ENCODE measurements at places on chromosomes 2 and 18.

DNA sequence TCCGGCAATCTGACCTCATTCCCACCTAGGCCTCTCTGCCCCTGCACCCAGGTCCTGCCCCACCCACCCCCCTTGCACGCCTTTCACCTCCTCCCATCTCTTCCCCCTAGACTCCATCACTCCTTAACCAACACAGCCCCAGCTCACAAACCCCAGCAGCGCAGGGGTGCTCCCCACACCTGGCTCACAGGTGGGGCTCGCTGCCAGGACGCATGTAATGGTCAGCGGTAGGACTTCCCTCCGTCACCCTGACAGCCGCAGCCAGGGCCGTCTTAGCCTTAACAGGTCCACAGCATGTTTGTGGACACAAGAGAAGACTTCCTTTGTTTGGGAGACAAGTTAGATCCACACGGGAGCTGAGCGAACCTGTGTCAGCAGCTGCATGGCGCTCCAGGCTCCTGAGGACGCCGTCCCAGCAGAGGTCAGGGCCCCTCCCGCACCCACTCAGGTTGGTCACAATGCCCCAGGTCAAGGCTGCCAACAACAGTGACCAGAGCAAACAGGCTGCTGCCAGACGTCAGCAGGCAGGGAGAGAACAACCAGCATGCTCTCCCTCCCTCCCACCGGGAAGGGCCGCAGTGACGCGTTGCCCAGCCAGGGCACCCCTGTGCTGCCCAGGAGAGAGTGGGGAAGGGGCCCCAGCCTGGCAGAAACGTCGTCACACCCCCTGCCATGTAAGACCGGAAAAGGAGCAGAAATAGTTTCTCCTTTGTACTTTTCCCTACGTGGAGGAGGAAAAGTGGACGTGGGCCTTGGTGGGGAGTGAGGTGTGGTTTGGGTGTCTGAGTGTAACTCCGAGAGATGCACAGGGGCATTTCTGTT lies 68.0 kb downstream of the PXDN start:
- no peaks in the 10 kb centered on the region for H3K27me3 ChIP-seq
- H3K27ac ChIP-seq = no peak overlapping the region

- no peak for DNase-seq
- H3K27ac ChIP-seq = no peak overlapping the region
- H3K27me3 ChIP-seq = peaks cover 4% of the 10 kb centered on the region
- H3K36me3 ChIP-seq = no peaks in the 10 kb centered on the region
These were observed 27.1 kb upstream of the CREB1 start for GRCh38 chr2:207502577-207503198.

- H3K4me1 ChIP-seq = no peaks in the 10 kb centered on the region
- H3K27me3 ChIP-seq = no peaks in the 10 kb centered on the region
- no peak overlapping the region for H3K27ac ChIP-seq
- no peaks in the 10 kb centered on the region for H3K36me3 ChIP-seq
- DNase-seq = no peak
- no peak overlapping the region for H3K4me3 ChIP-seq
These were observed 168.6 kb downstream of the CNTNAP5 start for GRCh38 chr2:124193706-124194105.

GRCh38 chr2:124933883-124934282 lies 908.8 kb downstream of the CNTNAP5 start:
- no peak for DNase-seq
- no peak overlapping the region for H3K27ac ChIP-seq
- no peaks in the 10 kb centered on the region for H3K36me3 ChIP-seq
- no peak overlapping the region for H3K4me3 ChIP-seq
- no peaks in the 10 kb centered on the region for H3K27me3 ChIP-seq

- no peak overlapping the region for H3K27ac ChIP-seq
These were observed 2.4 kb upstream of the MTA3 start for GRCh38 chr2:42566025-42566424.

DNA sequence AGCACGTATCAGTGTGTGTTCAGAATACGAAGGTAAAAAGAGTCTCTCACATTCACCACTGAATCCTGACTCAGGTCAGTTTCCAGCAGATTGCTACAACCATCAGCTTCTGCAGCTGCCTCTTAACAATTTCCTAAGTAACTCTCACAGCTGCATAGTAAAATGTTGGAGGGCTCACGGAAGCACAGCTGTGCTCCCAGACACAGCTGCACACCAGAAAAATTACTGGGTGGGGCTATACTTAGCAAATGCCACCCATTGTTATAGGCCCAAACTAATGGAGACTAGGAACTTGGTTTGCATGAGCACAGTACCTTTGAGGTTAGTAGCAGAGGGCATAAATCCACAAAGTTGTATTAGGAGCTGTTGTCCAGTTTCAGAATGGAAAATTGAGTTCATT lies 153.9 kb upstream of the ERBB4 start:
- no peak for DNase-seq
- H3K27me3 ChIP-seq = no peaks in the 10 kb centered on the region

DNA sequence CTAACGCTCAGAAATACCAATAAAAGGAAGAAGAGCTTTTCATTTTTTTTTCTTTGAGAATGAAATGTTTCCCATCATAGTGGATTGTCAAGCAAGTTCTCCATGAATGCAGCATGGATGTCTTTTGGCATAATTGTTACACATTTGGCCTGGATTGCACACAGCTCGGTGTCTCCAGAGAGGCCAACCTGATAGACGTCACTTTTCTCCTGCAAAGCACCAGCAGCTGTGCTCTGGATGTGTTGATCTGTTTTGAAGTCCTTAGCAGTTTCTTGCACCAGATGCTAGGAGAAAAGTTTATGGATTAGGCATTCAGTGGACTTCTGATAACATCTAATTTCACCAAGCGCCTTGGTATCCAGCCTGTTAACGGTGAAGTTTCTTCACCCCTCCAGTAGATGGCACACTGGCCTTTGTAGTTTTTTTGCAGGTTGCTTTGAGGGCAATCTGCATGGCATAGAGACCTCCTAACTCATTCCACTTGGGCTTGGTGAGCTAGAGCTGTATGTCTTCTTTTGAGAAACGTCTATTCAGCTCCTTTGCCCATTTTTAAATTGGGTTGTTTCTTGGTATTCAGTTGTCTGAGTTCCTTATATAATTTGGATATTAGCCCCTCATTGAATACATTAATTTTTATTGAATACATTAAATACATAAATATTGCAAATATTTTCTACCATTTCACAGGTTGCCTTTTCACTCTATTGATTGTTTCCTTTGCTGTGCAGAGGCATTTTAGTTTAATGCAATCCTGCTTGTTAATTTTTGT lies 59.7 kb downstream of the PTH2R start:
- H3K4me3 ChIP-seq = no peak overlapping the region
- no peaks in the 10 kb centered on the region for H3K4me1 ChIP-seq
- no peak overlapping the region for H3K27ac ChIP-seq
- no peak for DNase-seq
- no peaks in the 10 kb centered on the region for H3K36me3 ChIP-seq

DNA sequence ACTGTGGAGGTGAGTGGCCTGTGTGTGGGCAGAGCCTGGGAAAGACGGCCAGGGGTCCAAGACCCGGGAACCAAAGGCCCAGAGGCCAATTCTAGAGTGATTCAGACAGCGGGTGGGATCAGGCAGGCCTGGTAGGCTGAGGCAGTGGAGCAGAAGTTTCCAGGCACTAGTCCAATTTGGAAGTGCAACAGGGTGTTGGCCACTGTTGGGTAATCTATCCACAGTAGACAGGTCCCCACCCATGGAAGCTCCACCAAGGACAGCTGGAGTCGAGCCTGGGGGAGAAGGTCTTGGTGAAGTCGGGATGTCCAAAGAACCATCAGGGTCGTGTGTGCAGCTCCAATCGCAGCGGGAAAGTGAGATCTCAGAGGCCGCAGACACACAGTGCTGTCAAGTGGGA lies 125.8 kb upstream of the COPS8 start:
- no peak for DNase-seq
- no peak overlapping the region for H3K27ac ChIP-seq
- no peak overlapping the region for H3K4me3 ChIP-seq
- H3K4me1 ChIP-seq = peaks cover 31% of the 10 kb centered on the region
- H3K36me3 ChIP-seq = peaks cover 12% of the 10 kb centered on the region

DNA sequence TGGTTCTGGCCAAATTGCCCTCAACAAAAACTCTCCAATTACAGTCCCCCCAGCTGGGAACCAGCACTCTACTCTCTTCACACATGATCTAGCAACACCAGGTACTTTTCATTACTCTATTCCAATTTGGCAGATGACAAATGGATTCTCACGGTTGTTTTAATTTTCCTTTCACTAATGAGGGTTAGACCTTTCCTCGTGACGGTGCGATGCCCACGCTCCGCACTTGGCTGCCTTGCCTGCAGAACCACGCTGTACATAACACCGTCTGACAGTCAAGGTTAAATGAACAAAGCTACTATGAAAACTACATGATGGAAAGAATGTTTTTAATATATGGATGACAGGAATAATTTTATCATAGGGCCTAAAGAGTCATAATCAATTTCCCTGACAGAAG lies 141.5 kb downstream of the FBXO15 start:
- H3K4me1 ChIP-seq = no peaks in the 10 kb centered on the region
- H3K4me3 ChIP-seq = no peak overlapping the region
- H3K27me3 ChIP-seq = peaks cover 3% of the 10 kb centered on the region
- DNase-seq = no peak
- no peak overlapping the region for H3K27ac ChIP-seq

DNA sequence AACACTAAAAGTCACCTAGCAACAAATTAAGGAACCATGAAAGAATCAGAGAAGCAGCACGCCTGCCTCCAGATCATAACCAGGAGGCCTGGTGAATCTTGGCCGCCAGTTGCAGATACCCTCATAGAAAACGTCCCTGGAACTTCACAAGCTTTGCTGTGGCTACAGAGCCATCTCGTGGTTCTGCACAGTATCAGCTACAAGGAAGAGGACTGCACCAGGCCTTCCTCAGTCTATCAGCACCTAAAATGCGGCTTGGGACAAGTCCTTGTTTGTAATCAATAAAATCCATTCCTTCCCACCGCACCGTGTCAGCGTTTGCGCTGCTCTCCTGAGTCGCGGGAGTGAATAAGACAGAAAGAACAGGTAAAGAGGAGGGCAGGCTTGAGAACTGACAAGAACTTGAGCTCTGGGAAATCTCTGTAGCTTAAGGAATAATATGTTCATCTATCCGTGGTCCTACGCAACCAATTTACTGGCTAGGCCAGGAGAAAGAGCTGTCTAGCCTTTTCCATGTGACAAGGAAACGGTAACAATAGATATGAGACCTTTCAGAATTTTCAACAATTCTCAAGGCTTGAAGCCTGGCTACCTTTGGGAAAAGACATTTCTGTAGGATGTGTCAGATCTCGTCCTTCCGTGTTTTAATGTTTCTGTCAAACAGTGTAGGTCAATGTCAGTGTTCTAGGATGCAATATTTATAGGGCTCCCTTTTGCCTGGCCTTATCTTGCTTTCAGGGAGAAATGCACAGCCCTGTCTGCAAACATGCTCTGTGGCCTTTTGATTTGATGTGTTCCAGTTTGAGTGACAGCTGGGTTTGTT lies 128.5 kb upstream of the RAB12 start:
- H3K27me3 ChIP-seq = peaks cover 28% of the 10 kb centered on the region
- H3K27ac ChIP-seq = no peak overlapping the region
- no peak overlapping the region for H3K4me3 ChIP-seq
- no peak for DNase-seq
- H3K36me3 ChIP-seq = no peaks in the 10 kb centered on the region

- H3K36me3 ChIP-seq = no peaks in the 10 kb centered on the region
- no peaks in the 10 kb centered on the region for H3K27me3 ChIP-seq
- H3K27ac ChIP-seq = no peak overlapping the region
- peaks cover 40% of the 10 kb centered on the region for H3K4me1 ChIP-seq
These were observed 13.9 kb downstream of the NOSTRIN start for GRCh38 chr2:168816369-168816768.

GRCh38 chr2:191015831-191016230 lies 1.9 kb upstream of the STAT1 start:
- H3K4me3 ChIP-seq = no peak overlapping the region
- no peaks in the 10 kb centered on the region for H3K4me1 ChIP-seq
- no peak overlapping the region for H3K27ac ChIP-seq
- peaks cover 9% of the 10 kb centered on the region for H3K27me3 ChIP-seq
- DNase-seq = no peak

GRCh38 chr2:23757686-23758433 lies 169.1 kb downstream of the ATAD2B start:
- DNase-seq = no peak
- no peaks in the 10 kb centered on the region for H3K27me3 ChIP-seq
- no peak overlapping the region for H3K4me3 ChIP-seq
- H3K36me3 ChIP-seq = peaks cover 42% of the 10 kb centered on the region
- H3K27ac ChIP-seq = no peak overlapping the region

DNA sequence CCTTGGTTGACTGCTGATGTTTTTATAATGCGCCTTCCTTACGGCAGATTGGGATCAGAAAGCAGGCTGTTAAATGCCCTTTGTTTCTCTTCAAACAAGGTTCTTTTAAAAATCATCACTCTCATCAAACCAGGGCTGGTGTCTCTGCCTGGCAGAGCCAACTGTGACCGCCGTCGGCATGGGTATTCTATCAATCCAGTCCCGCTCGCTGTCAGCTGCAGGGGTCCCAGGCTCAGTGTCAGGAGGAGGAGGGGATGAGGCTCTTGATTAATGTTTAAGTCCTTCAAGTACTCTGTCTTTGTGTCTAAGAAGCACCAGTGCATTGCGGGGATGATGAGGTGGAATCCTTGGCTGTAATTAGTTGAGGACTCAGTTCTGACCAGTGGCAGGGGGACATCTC lies 348.1 kb downstream of the RNF144A start:
- H3K27me3 ChIP-seq = peaks cover 32% of the 10 kb centered on the region
- peaks cover 10% of the 10 kb centered on the region for H3K4me1 ChIP-seq
- DNase-seq = no peak
- no peak overlapping the region for H3K27ac ChIP-seq
- no peak overlapping the region for H3K4me3 ChIP-seq

DNA sequence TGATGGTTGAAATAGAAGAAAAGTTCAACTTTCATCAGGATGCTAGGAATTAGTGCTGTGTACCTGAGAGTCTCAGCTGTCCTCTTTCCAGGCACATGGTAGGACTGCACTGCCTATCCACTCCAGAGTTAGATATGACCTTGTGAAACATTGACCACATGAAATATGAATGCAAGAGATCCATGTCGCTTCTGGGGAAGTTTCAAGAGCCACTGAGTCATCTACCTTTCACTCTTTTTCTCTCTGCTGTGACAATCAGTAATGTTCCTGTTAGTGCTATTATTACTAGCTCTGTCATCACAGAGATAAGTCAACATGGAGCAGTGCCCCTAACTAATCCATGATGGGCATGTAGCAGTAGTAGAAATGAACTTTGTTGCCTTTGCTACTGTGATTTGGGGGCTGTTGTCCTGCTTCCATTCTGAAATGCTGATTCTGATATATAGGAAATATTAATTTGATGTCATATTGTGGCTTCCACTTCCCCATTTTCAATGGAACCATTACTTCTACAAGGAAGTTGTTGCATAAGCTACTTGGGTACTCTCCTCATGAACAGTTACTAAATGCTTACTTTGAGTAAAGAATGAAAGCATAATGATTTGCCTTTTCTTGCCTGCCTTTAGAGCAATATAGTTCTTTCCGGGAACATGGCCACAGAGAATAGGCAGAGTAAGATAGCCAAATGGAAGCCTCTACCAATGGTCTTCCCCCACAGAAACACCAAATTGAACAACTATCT lies 192.8 kb upstream of the ZNF521 start:
- no peak for DNase-seq
- no peak overlapping the region for H3K4me3 ChIP-seq
- H3K27me3 ChIP-seq = no peaks in the 10 kb centered on the region
- H3K4me1 ChIP-seq = no peaks in the 10 kb centered on the region

All from type B pancreatic cell (in vitro differentiated cells).